NCI-H2081 (cell line): ENCODE measurements at places on chromosomes 7 and 10.

DNA sequence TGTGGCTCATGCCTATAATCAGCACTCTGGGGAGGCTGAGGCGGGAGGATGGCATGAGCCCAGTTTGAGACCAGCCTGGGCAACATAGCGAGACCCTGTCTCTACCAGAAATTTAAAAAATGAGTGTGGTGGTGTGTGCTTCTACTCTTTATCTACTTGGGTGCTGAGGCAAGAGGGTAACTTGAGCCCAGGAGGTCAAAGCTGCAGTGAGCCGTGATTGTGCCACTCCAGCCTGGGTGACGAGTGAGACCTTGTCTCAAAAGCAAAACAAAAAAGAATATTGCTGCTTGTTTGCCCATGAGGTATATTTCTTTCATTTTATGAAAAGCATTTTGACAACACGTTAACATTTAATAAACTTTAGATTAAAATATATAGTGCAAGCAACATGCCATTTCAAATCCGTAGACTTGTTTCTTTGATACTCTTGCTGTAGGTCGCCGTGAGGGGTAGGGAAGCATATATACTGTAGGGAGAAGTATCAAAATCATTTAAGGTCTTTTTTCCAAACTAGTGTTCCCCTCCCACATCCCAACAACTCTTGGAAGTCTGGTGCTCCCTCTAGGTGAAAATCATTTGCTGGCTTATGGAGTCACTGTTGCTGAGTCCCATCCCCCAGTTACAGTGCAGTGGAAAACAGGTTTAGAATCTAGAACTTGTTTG lies 4.3 kb upstream of the LSMEM1 start:
- no peak for DNase-seq

DNA sequence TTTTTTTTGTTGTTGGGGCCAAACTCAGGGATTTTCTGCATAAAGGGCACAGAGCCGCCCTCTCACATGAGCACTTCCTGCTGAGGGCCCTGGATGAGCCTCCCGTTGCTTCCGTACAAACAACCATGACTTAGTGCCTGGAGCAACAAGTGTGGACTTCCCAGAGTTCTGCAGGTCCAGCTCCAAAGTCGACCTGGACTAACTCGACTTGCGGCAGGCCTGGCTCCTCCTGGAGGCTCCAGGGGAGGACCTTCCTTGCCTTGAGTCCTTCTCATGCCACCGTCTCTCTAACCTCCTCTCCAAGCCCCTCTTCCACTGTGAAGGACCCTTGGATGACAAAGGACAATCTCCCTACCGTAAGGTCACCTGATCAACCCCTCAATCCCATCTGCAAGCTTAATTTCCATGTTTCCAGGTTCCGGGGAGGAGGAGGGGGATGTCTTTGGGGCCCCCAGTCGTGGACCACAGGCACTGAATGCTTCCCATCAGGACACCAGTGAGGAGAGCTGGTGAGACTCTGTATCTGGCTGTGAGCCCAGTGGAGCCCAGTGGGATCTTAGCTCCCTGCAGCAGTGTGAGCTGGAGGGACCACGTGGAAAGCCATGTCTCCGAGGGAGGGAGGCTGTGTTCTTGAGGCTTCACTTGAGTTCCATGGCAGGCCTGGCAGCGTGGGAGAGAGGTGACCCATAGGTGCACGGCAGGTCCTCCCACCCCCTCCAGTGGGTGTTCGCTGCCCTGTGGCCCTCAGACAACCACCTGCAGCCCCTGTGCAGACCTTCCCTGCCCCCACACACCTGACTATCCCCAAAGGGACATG lies 199.5 kb upstream of the PPP2R2D start:
- no peak for DNase-seq

DNA sequence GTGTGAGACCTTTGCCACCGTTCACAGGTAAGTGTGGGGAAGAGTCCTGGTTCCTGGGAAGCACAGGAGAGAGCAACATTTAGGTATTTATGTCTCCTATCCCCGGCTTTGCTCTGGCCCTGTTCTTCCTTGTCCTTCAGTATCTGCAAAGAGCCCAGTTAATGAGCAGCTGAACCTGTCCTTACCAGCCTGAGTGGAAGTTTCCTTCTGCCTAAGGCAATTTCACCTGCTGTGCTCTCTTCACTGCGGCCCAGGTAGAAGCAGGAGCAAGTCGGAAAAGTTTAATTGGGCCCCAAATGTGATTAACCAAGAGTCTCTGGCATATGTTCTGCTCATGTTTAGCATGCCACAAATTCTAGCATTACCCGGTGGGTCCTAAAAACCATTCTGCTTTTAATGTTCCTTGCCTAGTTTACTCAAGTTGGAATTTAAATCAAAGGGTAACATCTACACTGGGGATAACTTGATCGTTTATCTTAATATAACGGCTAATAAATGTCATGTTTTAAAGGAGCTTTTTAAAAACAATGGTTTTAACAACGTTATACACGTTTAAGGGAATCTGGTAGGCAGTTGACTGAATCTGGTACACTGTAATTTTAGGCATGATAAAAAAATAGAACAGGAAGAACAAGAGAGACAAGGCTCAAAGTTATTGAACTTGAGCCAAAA lies 817.1 kb downstream of the TYW1 start:
- no peak for DNase-seq

DNA sequence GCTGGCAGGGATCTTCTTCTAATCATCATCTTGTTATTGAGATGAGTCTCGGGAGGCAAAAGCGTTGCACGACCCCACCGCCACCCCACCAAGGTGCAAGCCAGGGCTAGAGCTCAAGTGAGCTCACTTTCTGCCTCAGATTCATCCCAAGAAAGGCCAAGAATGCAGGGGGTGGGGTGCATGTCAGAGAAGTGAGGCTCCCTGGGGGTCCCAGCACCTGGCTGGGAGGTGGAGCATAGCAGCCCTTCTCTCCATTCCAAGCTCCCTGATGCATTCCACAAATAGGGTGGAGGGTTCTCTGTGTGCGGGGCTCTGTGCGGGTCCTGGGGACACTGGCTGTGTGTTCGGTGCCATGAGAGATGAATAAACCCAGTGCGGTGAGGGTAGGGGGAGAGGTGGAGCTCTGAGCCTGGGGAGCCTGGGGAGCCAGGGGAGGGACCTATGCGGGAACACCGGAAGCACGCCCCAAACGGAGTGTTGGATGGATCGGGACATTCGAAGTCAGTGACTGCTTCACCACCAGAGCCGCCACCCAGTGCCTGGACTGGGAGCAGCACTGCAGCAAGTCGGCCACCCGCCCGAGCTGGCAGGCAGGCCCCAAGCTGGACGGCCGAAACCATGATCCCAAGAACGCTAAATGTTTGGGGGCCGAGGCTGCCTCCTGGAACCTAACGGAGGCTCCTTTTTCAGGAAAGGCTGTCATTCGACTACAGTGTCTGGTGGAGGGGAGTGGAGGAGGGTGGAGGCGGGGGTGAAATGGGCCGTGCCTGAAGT lies 17.9 kb upstream of the HMX3 start:
- no peak for DNase-seq

DNA sequence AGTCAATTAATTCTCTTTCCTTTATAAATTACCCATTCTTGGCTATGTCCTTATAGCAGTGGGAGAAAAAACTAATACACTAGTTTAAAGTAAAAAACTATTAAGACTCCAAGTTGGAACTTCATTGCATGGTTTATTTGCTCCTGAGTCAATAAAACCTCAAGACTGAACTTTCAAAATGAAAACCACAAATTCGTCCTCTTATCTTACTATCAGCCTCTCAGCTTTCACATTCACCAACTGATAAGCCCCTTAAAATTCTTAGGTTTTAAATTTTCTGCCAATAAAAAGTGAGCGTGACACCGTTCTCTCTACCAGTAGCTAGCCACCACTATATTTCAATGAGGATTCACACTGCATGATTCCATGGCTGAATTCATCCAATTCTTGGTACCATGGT lies 346.4 kb upstream of the NPSR1 start:
- no peak for DNase-seq

DNA sequence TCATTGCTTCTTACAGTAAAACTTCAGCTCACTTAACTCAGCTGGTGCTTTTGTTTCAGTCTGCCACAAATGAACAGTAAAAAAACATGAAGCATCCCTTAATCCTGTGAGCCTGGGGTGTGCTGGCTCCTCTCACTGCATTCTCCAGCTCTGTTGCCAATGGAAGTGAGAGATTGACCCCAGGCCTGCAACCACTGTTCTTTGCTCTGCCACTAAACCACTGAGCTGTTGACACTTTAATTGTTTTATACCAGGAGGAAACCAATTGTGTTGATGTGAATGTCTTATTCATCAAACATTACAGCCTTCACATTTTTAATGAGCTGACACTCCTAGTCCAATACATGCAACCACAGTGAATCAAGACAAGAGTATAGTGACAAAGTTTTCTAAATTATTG lies 69.4 kb upstream of the FZD1 start:
- no peak for DNase-seq

DNA sequence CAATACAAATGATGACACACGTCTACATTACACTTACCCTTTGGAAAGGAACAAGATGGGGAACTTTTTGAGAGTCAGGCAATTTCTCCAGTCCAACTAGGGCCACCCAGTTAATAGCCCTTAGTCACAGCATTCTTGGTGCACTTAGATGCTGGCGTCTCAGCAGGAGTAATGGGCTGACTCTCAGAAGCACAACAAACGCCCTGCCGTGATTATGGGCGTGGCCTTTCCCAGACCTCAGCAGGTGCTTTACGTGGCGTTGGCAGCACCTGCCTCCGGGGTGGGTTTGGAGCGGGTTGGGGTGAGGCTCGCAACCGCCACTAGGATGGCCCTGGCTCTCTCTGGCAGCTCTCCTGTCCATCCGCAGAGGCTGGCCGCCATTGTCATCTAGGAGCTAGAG lies 147.6 kb upstream of the SHH start:
- DNase-seq, result peak; percentile 31

GRCh38 chr7:149559711-149560110 lies 62.1 kb upstream of the ZNF746 start:
- no peak for DNase-seq

- DNase-seq, result no peak
These were observed 332.3 kb downstream of the DNAJB6 start for GRCh38 chr7:157668884-157669767.

DNA sequence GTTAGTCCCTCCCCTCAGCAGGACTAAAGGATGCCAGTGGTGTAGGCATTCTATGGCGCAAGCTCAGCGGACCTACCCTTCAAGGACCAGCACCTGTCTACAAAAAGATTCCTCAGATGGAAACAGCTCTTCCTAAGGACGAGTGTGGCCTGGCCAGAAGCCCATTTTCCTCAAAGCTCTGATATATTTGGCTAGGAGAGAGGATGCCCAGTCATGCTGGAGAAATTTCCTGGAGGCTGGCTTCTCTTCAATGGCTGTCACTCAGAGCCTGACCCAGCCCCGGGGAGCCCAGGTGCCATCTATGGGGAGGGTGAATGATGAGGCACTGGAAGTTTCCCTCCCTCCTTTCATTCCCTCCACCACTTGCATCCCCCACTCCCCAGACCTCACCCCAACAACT lies 111.5 kb downstream of the PLXNA4 start:
- no peak for DNase-seq

DNA sequence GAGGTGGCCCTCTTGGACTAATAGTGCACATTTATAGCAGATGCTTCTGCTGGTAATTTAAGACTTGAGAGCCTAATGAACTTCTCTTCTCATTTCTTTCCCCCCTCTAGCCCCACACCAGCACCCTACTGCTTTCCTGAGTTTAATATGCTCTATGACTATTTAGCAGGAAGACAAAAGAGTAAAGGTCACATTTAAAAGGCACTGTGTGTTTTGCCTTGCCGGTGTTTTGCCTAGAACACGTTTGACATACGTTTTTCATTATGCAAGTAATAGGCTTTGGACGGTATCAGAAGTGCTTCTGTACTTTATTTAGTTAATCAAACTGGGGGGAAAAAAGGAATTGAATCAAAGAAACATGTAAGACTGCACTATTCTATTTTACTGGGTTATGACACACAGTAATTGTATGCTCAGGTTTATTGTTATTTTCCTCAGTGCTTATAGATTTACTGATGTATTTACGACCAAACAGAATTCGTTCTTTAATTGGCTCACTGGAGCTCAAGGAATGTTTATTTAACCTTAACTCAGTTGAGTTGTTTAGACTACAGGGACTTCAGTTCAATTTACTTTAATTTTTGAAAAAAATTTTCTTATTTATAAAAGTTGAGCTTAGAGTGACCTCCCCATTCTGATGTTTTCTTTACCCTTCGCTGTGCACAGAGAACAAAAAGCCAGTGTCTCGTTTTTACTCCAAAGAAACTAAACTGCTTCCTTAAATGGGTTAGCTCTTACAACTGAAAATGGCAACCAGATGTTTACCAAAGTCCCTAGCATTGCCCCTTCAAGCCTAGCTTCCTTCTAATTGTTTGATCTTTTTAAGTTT lies 35.4 kb downstream of the CPED1 start:
- DNase-seq, result no peak

GRCh38 chr10:100307684-100308083 lies 21.2 kb upstream of the BLOC1S2 start:
- no peak for DNase-seq

- DNase-seq, result no peak
These were observed 22.2 kb downstream of the PSPH start for GRCh38 chr7:56028942-56029630.

- DNase-seq, result no peak
These were observed 133.7 kb upstream of the SH2B2 start for GRCh38 chr7:102152672-102153598.

- no peak for DNase-seq
These were observed 48.1 kb upstream of the PCGF5 start for GRCh38 chr10:91172348-91172747.

GRCh38 chr7:147937428-147937827 lies 653.1 kb upstream of the C7orf33 start:
- DNase-seq, result no peak

- DNase-seq, result no peak
These were observed 51.0 kb downstream of the CDH23 start for GRCh38 chr10:71447676-71448075.

DNA sequence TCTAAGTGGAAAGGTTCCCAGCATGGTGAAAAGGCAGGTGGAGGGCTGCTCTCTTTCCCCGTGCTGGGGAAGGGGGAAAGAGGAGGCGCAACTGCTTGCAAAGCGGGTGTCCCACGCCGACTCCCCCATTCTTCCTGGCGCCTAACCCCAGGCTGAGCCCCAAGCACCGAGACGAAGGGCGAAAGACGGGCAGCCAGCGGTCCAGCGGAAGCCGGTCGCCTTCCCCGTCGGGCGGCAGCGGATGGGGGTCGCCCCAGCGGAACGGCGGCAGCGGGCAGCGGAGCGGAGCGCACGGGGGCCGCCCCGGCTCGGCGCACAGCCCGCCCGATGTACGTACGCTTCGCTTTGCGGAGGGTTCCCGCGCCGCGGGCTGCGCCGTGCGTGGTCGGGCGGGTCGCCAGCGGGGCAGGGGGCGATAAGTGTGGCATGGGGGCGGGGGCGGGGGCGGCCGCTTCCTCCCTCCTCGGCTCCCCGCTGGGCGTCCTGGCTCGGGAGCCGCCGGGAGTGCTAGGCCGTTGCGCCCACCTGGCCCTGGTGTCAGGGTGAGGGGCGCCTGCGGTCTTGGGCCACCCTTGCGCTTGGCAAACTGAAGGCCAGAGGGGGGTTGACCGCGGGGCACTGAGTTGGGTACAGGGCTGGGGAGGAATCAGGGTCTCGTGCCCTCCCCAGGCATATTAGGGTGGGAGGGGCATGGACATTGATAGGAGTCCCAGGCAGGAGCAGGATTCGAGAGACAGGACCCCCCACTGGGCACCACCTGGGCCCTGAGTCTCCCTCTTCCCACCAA lies 35.2 kb upstream of the HSPB1 start:
- no peak for DNase-seq
